CD4-positive, alpha-beta T cell treated with Interleukin-6 at 100 ng/mL for 8 hours (primary cell): ENCODE measurements at places on chromosomes 6 and 20.

DNA sequence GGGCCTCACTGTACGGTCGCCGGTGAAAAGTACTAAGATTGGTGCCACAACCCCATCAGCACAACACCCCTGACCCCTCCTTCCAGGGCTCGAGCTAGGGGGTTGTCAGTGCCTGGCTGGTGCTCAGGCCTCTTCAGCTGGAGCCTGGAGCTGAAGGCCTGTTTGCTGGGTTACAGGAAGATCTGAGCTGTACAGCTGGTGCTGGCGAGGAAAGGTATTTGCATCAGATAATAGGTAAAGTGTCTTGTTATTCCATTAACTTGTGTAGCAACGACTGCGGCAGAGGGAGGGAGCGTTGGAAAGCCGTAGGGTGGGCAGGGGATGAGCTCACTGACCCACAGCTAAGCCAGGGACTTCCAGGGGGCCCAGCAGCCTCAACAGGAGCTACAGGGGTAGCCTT is 15.8 kb upstream of the SIRPA start:
- no peak for DNase-seq

DNA sequence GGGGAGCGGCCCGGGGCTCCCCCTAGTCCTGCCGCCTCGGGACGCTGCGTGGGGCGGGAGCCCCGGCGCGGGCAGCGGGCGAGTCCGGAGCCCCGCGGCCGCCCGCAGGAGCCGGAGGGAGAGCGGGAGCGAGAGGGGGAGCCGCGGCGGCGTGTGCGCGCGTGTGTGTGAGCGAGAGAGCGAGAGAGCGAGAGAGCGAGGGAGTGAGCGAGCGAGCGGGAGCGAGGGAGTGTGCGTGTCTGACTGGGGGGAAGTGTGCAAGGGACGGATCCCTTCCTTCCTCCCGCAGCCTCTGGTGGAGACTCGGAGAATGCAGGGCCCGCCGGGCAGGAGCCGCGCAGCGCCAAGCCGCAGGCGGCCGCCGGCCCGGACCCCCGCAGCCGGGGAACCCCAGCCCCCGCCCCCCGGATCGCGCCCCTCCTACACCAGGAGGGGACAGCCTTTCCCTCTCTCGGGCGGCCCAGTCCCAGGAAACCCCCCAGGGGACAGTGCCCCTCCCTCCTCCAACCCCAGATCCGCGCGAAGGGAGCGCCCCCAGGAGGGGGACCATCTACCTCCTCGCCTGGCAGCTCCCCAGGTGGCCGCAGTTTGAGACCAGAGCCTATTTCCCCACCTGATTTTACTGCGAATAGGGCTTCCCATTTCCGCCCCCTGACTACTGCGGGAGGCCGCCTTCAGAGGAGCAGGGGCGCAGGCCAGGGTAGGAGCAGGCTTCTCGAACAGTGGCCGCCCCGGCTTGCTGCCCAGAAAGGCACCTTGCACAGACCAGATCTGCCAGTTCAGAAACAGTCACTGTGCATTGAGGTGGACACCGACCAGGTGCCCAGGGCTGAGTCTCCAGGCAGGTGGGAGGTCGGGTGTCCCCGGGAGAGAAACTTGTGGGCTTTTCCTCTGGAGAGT is at the start of gene CDH22:
CDH22 (minus strand) TSS at position 241 of the 900 bp plus-strand sequence. CDS start 57,204 bp downstream, outside the sequence.
- DNase-seq = no peak

DNA sequence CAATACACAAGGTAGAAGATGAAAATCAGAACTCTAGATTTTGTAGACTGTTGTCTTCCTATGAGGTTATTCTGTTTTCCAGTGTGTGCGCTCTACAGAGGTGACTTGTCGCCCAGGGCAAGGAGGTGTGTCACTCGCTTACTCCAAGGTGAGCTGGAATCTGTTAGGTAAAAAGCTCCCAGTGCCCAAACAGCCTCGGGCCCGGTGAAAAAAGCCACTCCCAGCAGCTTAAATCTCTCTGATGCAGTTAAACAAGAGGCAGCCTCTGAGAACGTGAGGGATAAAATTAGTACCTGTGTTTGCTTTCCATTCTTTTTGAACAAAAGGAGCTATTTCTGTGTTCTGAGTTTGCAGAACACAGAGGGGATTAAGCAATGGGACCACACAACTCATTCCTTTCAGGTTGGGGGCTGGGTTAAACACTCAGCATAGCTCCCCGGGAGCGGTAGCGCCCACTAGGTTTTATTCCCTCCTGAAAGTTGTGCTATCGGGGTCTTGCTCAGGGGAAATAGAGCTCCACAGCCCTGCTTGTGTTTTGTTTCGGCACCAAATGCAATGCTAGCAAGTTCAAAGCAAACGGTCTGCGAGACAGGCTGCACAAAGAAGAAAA is 181.2 kb downstream of the FOXA2 start:
- no peak for DNase-seq

DNA sequence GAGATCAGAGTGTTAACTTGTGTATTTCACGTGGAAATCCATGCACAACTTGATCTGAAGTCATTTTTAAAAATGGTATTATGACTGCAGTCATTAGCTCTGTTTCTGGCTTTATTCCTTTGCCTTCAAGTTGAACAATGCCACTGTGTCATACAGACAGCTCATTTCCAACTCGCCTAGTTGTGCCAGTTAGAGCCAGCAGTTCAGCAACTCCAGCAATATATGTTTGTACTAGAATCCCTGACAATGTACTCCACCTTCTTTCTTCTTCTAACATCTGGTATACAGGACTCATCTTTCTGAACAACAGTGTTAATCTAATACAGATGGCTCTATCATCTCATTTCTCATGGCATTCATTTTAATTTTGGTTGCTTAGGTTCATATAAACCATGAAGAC is 418.3 kb upstream of the POU3F2 start:
- DNase-seq = no peak

DNA sequence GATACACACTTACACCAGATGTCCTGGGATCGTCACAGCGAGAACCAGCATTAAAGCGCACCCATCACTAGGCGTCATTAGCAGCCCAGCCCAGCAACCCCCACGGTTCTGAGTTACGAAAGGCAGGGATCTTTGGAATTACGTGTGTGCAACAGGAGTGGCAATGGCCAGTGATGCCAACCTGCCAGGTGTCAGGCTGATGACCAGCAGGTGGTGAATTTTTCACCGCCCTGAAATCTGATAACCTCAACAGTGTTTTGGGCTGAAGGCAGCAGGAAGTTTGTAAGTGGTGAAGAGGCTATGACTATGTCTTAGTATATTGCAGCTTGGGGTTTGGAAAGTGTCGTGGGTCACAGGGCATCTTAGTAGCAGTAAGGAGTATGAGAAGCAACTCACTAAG is 166.1 kb downstream of the TMEM242 start:
- DNase-seq = no peak
